ENCODE measurements at places on chromosomes 11 and 22.

DNA sequence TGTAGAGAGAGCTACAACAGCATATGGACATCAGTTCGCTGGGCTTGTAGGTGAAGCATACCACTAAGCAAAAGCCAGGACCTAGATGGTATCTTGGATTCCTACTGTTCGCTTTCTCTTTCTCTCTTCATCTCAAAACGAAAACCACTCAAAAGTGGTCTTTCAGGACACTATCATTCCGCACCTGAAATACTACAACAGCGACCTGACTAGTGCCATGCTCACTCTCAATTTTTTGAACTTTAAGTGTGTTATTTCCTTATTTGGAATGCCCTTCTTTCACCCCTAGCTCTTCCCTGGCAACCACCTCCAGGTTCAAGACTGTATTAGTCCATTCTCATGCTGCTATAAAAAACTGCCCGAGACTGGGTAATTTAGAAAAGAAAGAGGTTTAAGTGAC, 59.2 kb downstream of the CCDC83 start:
- DNase-seq = no peak

GRCh38 chr22:19207401-19207808, 28.9 kb upstream of the SLC25A1 start:
- no peak for DNase-seq

DNA sequence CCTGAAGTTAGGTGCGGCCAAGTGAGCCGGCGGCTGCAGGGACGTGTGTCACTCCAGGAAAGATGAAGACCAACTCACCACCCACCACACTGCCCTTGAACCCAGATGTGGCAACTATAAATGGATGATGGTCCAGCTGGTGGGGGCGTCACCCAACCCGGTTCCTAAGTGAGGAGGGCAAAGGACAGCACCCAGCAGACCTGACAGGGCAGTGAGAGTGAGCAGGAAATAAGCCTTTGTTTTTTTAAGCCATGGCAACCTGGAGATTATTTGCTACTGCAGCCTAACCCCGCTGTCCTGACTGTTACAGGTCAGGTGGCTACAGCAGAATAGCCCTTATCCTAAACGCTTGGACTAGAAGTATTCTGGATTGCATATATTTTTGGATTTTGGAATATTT, 228.9 kb downstream of the CTTN start:
- DNase-seq = no peak

- peak; percentile 73 for DNase-seq
These were observed 2.1 kb upstream of the DRD2 start for GRCh38 chr11:113477321-113477720.

DNA sequence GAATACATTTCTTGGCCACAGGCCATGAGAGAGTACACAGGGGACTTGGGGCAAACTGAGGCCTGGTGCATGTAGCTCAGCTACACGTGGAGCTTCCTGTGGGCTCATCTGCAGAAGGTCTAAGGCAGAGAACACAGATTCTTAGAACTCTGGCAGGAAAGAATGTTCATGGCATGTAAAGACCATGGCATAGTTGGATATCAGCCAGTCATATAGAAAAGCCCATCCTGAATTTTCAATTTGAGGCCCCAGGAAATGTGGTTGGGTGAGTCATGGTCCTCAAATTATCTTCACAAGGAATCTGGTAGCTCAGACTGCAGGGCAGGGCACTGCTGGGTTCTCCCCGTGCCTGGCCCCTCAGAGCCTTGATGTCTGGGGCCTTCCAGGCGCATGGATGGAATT, 13.7 kb upstream of the ST3GAL4 start:
- DNase-seq = no peak
